Stimulated activated CD4-positive, alpha-beta T cell treated with anti-CD3 and anti-CD28 coated beads, TNF-alpha, amount 100 ng/mL, for 1 hour (primary cell): ENCODE measurements at places on chromosomes 11 and 22.

DNA sequence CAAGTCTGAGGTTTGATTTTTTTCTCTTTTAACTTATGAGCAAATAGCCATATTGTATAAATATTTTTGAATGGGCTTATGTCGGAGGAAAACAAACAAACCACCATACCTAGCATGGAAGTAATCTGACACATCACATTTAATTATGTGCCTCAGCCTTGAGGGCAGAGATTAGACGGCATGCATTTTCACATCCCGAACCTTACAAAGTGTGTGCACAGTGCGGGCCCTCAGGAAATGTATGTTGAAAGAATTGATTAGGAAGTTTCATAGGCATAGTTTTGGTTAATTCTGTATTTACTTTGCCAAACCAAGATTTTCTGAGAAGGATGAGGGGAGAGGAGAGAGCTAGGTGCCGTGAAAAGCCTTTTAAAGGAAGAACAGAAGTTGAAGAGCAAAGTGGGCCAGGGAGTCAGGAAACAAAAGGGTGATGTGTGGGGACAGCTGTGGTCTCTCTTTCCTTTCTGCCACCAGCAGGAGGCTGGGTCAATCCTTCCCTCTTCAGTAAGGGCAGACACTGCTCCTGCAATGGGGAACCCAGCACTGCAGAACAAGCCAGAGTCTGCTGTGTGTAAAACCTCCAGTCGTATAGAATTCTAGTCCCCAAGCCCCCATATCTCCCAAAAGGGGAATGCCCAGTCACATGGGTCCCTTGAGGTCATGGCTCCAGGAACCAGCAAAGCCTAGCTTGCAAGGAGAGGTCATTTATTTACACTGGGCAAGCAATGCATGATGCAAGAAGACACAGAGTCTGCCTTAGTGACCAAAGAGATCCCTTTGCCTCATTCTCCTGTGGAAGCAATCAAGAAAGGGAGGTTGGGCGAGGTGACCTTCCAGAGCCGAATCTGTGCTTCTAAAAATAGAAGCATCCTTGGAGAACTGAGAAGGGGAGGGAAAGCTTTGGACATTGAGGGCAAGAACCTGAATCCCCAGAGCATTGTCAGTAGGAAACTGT lies 71.1 kb upstream of the OLFML1 start:
- no peak for DNase-seq

DNA sequence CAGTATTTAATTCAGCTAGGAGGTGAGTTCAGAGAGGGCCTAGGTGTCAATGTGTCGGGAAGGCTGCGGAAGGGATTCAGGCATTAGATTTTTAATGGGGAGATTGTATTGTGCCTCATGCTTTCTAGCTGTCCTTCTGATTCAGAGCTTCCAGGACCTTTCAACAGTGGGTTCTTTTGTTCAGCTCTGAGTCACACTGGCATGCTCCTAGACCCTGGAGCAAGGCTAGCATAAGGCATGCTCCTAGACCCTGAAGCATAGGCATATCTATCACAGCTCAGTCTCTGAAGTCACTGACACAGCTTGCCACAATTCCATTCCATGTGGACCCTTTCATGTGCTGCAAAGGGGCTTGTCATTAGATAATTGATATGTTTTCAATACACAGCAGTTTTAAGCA lies 396.9 kb downstream of the RAB38 start:
- no peak for DNase-seq

GRCh38 chr22:17931400-17931825 lies 92.9 kb downstream of the MICAL3 start:
- DNase-seq, result no peak

DNA sequence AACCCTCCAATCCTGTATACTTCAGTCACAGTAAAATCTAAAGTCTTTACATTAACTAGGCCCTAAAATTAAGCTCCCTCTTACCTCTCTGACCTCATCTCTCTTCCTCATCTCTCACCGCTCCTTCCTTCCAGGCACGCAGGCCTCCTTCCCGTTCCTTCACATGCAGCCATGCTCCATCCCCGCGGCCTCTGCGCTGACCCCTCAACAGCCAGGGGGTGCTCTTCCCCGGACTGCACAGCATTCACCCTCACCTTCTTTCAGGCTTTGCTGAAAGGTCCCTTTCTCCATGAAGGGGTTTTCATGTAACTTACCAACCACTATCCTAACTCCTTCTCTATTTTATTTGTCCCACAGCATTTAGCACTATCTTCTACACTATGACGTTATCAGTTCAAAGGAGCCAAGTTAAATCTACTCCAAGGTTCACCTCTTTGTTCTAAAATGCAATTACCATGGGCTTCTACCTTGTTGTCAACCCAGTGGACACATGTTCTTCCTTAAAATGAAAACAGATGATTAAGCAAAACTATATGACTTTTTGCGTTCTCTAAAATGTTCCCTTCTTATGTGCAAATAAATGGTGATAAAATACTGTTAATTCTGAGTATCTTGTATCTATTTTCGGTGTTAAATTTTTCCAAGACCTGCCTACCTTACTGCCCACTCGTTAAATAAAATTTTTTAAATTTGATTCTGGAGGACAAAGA lies 57.8 kb upstream of the APOA1 start:
- no peak for DNase-seq

DNA sequence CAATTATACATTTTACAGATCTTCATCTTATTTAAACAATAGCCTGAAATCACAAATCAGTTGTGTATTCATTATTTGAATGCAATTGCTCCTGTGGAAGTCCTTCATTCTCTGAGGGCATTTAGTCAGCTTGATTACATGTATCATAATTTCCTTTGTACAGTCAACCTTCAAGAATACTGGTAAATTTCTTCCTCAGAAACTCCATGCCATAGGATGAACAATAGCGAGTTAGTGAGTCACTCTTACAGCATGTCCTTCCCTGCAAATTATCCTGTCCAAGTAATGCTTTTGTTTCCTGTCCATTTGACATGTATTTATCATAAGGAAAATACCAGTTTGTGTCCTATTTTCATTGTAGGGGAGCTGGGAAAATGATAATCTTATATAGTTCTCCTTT lies 3.8 kb downstream of the OR10S1 start:
- DNase-seq, result no peak

DNA sequence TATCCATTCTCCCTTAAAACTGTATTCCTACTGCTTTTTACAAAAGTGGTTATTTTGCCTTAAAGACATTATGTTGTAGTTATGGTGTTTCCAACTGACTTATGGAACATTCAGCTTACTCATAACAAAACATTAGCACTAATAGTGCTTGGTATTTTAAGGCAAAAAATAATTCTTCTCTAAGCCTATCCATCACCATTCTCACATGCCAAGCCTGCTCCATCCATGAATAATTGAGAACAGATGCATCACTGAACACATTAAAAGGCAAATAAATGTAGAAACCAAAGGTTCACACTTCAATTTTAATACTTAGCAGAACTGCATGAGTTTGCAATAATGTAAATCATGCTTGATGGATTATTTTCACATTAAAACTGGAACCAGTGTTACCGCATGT lies 42.3 kb upstream of the DDI1 start:
- DNase-seq, result no peak

- no peak for DNase-seq
These were observed 156.9 kb upstream of the TBCEL start for GRCh38 chr11:120867024-120867423.

- DNase-seq, result no peak
These were observed 131.4 kb upstream of the UBASH3B start for GRCh38 chr11:122523846-122524805.

GRCh38 chr11:126343051-126343450 lies 12.4 kb upstream of the ST3GAL4 start:
- no peak for DNase-seq

DNA sequence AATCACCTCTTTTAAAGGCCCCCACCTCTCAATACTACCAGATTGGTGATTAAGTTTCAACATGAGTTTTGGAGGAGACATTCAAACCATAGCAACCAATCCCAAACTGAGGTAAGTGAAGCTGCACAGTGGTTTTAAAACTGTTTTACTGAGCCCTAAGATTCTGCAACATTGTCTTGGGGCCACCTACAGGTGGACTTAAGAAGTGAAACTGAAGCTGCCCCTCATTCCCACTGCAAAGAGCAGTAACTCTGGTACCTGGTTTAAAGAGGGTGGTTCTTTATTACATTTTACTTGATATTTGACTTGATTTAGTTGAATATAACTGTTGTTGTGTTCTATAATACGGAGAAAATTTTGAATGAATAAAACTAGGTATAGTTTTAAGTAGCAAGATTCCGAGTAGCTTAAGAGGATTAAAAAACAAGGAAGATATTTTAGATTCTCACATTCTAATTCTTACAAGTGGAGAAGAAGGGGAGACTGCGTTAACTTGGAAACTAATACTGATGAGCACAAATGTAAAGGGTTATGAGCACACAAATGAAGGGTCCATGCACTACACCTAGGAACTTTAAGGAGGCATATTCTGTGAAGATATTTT lies 26.7 kb downstream of the SYT9 start:
- no peak for DNase-seq

DNA sequence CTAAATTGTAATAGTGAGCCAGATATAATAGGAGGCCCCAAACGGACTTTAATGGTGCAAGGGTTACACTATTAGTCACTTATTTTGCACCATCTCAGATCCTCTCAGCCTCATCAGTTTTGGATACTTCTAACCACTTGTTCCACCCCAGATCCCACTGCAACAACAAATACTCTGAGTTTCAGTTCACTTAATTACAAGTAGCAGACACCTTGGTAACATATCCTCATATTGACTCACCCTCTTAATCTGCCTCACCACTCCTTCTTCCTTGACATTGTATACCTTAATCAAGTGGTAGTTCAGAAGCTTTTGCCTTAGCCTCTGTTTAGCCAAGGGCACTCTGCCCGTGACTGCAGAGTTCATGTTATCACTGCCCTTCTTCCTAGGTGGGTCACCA lies 256.1 kb upstream of the UBASH3B start:
- no peak for DNase-seq

DNA sequence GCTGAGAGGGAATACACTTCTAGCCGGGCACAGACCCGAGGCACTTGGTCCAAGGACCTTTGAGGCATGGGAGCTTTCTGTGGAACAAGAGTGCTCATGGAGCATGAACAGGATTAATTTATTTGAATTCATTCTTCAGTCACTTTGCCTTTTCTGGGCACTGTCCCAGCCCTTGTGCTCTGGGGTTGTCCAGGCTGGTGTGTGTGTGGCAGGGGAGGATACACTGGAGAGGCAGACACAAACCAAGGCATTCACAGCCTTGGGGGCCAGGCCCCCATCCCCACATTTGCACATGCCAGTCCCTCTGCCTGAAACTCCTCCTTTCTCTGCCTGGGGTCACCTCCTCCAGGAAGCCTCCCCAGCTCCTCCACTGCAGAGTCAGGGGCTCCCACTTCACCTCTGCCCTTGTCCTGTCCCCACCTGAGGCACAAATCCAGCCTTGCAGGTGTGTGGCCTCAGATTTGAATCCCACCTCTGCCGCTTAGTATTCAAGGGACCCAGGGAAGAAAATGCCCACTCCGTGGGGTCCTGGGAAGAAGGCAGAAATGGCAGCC lies 55.5 kb downstream of the MYO7A start:
- DNase-seq, result no peak

DNA sequence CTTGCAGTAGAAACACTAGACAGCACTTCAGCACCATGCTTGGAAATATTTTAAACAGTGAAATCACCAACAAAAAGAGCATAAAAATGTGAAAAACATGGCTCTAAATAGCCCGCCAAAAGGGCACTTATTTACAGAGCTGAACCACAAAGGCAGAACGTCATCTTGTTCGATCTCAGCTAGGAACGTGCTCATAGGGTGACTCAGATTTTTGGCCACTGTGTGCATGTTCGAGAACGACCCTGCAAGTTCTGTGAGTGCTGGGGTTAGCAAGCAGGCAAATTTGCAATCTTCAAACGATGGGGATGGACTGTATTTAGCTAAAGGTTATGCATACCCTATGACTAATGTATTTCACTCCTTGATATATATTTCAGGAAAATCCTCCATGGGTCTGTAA lies 30.6 kb downstream of the OR2AT4 start:
- no peak for DNase-seq

- DNase-seq, result no peak
These were observed 789 bp downstream of the RPS13 start for GRCh38 chr11:17076517-17077239.

DNA sequence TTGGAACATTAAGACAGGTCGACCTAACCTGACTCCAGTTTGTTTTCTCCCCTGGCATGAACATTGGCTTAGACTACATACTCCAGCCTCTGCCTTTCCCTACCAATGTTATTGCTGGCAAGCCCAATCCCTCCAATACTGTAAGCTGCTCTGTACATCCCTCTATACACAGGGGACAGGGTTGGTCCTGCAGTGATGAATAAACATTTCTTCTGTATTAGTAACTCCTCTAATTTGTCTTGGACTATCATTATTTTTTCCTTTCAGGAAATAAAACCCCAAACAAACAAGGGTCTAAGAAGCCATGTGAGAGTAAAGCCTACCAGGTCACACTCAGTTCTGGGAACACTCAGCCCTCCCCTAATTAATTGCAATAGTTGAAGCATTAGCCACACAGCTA lies 35.1 kb upstream of the FJX1 start:
- no peak for DNase-seq

DNA sequence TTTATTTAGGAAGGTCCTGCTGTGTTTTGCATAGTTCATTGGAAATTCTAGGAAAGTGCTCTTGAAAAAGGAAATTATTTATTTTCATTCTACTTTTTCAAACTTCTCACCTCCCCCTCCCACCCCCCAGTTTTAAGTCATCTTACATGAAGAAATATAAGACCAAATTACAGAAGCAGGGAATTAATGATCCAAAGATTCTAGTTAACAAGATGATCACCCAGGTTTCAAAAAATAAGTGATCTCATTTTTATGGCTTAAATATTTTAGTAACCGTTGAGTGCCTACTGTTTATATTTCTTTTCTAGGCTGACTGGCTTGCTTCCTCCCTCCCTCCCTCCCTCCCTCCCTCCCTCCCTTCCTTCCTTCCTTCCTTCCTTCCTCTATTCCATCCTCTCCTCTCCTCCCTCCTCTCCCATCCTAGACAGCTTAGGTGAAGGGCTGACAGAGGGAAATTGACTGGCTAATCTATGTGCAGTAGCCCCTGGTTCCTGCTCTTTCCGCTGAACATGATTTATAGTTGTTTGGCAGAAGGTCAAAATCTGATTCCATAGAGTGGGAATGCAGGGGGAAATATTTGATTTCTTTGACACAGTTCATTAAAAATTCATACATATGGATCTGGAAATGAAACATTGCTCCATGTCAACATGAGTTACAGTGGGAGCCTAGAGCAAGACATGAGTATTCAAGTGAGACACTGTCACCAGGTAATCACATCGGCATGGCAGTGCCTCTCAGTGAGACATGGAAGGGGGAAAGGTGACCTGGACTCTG lies 123.4 kb downstream of the COMMD9 start:
- no peak for DNase-seq
